ENCODE measurements at places on chromosomes 7 and 10.
A peak's percentile ranks its signal among the peaks of the same experiment; 100 is the strongest.

DNA sequence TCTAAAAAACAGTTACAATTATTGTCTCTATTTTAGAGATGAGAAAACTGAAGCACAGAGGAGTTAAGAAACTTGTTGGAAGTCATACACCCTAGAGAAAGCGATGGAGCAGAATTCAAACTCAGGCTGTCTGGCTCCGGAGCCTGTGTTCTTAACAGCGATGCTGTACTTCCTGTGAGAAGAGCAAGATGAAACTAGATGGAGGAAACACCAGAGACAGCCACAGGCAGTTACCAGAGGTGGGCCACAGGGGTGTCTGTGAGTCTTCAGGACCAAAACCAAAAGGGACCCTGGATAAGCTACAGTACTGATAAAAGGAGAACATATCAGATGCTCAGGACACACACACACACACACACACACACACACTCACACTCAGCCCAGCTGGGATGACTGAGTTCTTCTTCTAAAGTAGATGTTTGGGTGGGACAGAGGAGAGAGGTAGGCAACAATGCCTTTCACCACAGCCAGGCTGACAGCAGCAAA is 289.2 kb downstream of the FZD1 start:
- DNase-seq = no peak

- DNase-seq = no peak
Measured at GRCh38 chr7:131212114-131212513, 115.6 kb upstream of the MKLN1 start.

- no peak for DNase-seq
Measured at GRCh38 chr7:149789101-149789500, 15.7 kb upstream of the ZNF467 start.

DNA sequence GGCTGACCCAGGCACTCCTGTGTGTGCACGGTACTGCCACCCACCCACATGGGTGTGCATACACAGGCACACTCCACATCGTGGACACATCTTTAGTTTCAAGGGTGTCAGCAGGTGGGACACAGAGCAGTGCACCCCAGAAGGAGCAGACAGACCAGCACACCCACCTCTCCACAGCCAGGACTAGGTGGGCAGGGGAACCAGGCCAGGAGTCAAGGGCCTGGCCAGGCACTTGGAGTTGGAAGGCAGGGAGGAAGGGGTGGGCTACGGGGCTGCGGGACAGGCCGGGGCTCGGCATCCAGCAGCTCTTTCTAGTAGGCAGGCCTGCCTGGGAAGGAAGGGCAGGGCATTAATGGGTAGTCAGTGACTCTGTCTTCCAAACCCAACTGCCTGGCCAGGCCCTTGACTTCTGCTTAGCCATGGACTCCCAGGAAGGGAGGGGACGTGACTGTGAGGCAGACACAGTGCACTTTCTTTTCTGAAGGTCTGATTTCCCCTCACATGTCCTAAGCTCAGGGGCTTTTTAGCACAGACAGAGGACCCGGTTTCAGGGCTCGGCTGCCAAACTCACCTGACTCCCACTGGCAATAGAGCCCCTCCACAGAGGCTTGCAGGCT is 14.6 kb downstream of the RASGEF1A start:
- DNase-seq = peak; percentile 2

GRCh38 chr7:96612034-96612433 is 97.6 kb downstream of the SEM1 start:
- no peak for DNase-seq

DNA sequence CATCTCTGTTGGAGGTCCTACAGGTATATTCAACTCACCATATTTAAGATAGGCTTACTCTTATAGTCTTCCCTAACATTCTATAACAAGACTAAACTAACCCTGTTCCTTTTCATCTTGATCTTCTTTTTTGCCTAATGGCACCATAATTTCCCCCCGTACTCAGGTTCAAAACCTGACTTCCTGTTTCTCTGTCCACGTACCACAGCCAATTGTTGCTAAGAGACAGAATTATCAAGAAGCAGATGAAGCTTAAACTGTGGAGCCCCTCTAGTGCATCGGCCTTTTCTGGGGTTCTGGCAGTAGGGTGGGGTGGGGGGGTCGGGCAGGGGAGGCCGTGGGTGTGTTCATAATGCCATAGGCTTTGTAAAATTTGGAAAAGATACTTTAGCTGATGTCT is 109.2 kb downstream of the EVX1 start:
- no peak for DNase-seq

DNA sequence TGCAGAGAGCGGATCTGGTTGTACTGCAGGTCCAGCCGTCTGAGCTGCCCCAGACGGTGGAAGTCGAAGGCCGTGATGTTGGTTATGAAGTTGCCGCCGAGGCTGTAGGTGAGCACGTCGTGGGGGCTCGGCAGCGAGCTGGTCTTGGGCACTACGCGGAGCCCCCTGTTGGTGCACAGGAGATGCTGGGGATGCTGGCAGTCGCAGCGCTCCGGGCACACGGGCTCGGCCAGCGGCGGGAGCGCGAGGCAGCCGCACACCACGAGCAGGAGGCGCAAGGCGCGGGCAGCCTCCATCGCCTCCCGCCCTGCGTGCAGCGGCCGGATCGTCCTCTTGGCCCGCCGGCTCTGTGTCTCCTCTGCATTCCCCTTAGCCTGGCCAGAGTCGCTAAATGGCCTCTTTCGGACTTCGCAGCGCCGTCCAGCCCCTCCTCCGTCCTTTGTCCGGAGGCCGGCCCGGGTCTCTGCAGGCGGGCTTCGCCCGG is 337 bp downstream of the TRIL start:
- no peak for DNase-seq

DNA sequence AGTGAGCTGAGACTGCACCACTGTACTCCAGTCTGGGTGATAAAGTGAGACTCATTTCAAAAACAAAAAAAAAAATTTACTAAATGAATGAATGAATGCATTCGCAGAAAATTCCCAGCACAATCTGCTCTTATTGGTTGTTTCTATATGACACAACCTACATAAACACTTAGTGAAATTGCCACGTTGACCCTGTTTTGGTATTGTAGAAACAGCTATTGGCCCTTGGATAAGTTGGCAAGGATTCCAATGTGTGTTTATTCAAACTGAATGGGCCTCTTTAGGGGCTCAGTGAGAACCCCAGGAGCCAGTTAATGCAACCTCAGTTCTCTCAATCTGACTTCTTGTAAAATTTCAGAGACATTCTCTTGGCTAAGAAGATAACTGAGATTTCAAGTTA is 66.0 kb downstream of the HHEX start:
- no peak for DNase-seq

DNA sequence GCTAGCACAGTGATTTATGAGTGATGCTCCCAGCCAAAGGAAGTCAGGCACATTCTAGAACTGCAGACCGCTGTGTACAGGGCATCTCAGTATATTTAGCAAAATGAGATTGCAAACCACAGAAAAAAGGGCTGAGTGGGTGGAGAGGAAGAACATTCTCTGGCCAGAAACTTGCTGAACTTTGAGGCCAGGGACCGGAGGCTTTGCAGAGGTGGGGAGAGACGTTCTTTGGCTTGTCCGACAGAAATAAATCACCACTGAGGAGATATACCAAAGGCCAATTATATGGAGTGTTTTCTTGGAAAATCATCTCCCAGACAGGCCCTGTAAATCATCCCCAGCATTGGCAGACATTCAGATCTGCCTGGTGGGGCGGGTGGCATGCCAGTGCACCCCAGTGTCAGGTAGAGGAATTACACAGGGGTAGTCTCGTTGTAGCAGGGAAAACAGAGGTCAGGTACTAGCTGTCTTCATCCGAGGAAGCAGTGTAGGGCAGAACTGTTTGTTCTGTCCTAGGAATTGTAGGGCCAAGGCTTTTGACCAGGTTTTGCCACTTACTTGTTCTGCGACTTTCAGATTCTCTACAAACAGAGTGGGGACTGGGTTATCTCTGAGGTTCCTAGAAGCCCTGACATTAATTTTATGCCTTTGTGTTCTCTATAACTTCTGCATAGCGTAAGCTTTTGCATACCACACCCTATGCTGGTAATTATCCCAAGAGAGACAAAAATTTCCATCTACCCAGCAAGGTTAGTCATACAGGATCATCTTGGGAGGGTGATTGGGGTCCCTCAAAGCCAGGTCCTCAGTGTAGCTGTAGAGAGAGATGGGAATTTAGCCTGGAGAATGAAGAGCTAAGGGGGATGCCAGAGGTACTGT is 655.6 kb downstream of the LRMDA start:
- no peak for DNase-seq

DNA sequence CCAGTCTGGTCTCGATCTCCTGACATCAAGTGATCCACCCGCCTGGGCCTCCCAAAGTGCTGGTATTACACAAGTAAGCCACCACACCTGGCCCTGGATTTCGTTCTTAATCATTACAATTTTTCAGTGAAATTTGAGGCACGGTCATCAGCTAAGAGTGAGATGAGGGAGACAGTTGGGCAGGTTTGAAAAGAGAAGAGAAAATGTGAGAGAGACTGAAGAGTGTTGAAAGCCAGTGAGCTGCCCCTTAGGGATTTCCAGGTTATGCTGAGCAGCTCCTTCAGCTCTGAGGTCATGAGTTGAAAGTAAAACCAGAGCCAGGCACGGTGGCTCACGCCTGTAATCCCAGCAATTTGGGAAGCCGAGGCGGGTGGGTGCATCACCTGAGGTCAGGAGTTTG is 5.9 kb upstream of the UPF2 start:
- DNase-seq = no peak

- no peak for DNase-seq
Measured at GRCh38 chr10:11535346-11535959, 76.0 kb downstream of the USP6NL start.

GRCh38 chr10:45580371-45581215 is 92.0 kb downstream of the ZFAND4 start:
- DNase-seq = no peak

DNA sequence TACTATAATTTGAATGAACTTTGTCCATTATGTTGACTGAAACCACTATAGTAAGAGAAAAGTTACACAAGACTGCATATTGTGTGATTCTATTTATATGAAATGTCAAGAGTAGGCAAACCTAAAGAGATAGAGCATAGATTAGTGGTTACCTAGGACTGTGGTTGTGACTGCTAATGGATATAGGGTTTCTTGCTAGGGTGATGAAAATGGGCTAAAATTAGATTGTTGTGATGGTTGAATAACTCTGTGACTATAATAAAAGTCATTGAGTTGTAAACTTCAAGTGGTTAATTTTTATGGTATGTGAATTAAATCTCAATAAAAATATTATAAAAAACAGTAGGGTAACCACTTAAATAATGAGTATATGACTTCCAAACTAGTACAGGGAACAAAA is 142.9 kb upstream of the AHR start:
- no peak for DNase-seq

GRCh38 chr7:73766556-73767229 is 3.4 kb downstream of the CLDN3 start:
- DNase-seq = no peak

- no peak for DNase-seq
Measured at GRCh38 chr10:58570307-58570723, 57.6 kb downstream of the BICC1 start.

- no peak for DNase-seq
Measured at GRCh38 chr7:132996581-132997242, 85.2 kb downstream of the CHCHD3 start.

- no peak for DNase-seq
Measured at GRCh38 chr10:34643620-34644019, 171.5 kb downstream of the PARD3 start.
